ENCODE measurements at places on chromosomes 3 and 15.

- DNase-seq = no peak
These were observed 18.8 kb downstream of the PLXND1 start for GRCh38 chr3:129587566-129588210.

- DNase-seq = no peak
These were observed 11.1 kb downstream of the SERP1 start for GRCh38 chr3:150535204-150535603.

GRCh38 chr3:143888166-143888565, 39.9 kb upstream of the SLC9A9 start:
- DNase-seq = no peak

GRCh38 chr3:76610150-76610549, 429.7 kb upstream of the ROBO2 start:
- no peak for DNase-seq

- no peak for DNase-seq
These were observed 153.7 kb upstream of the HES1 start for GRCh38 chr3:193982258-193982659.

All from stimulated activated CD4-positive, alpha-beta T cell treated with anti-CD3 and anti-CD28 coated beads, Interleukin-1b, Interleukin-23, amount 100 ng/mL, for 1 hour (primary cell).